ENCODE measurements at places on chromosomes 2 and 18.

DNA sequence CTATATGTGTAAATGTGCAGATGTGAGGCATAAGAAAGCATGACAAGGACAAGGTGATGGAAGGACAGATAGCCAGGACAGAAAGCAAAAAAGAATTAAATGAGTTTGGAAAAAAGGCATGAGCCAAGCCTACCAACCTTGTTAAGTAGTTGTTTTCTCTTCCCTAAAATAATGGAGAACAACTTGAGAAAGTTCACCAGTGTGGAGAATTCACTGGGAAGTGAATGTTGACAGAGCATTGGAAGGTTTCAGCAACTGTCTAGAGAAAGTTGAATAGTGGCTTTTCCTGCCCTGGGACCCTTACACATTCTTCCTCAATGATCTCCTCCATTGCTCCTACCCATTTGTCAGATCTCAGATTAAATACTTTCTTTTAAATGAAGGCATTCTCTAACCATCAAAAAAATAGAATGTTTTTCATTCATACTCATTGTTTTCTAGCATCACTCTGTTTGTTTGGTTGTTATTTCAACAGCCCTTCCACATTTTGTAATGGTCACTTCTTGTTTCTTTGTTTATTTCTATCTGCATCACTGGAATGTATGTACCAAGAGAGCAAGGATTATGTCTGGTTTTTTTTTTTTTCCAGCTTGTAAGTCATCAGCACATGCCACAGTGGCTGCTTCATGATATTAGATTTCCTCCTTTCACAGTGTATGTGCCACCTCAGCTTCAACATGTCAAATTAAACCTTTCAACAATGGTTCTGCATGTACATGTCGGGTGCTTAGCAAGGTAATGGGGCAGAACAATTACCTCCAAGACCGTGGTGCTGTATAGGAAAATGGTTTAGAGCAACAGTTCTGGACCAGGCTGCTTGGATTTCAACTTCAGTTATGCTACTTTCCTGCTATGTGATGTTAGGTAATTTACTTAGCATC, 586.0 kb upstream of the VRK2 start:
- DNase-seq: no peak

DNA sequence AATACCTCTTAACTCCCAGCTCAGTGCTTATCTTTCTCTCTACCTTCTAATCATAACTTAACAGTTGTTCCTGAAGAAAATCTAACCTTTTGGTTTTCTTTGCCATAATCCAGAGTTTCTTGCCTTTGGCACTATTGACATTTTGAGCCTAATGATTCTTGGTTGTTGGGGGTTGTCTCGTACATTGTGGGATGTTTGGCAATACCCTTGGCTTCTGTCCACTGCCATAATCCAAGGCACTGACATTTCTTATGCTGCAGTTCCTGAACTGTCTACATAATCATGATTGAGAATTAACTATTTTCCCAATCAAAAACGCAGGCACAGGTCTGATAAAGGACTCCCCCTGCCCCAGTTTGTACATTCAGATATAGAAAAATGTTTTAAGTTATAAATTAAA, 203.2 kb upstream of the MEX3C start:
- DNase-seq: no peak

GRCh38 chr2:57793310-57793709, 253.3 kb upstream of the VRK2 start:
- DNase-seq: no peak

DNA sequence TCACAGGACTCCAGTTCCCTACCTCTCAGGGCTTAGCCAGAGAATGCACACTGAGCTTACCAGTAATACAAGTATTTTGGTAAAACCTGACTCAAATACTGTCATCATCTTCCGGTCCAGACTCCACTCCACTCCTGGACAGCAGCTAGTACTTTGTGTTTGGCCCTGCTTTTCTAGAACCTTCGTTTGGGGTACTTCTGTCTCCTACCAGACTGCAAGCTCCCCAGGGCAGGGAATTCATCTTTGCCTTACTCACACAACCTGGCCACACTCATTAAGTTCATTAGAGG, 108.9 kb upstream of the CDC42EP3 start:
- no peak for DNase-seq

- no peak for DNase-seq
Measured at GRCh38 chr18:79200546-79201268, 131.5 kb downstream of the ATP9B start.

DNA sequence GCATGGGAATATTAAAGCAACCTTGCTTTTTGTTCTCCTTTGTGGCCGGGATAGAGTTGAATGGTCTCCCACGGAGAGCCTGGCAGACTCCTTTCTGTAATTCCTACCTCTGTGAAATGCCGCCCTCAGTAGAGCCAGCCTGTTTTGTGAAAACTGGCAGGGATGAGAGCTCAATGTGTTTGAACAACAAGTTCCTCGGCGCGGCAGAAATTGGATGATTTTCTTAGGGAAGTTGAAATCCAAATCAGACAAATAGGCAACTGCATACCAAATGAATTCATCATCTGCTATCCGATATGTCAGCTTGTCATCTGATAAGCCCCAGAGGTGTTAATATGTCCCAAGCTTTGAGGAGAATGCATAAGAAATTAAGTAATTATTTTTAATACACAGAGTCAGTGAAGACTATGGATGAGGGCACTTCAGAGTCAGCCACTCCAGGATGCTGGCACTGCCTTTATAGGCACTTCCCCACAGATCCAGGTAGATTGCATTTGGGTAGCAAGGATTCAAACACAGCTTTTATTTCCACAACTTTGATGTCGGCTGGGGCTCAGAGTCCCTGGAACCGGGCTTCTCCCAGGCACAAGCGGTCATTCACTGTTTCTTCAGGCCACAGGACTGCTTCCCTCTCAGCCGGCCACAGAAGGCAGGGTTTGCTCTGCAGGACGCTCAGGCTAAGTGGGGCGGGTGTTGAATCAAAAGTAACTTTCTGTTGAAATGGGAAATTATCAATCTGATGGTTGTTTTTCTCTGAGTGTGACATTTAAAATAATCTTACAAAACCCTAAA, 82.8 kb upstream of the REV1 start:
- peak; percentile 73 for DNase-seq

- no peak for DNase-seq
Measured at GRCh38 chr2:44247924-44248323, 27.4 kb upstream of the SLC3A1 start.

DNA sequence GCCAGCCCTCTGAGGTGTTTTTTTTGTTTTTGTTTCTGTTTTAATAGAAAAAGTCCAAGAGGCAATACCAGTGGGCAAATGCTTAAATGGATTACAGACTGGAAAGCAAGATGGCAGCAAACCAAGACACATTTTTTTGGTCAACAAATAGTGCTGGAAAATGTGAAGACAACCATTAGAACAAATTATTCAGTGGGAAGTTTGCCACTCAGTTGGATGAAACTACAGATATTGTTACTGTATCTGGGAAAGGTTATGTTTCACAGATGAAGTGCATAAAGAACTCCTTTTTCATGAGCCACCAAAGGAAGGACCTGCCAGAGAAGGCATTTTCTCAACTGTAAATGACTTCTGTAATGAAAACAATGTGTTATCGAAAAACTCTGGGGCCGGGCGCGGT, 93.0 kb upstream of the ODC1 start:
- no peak for DNase-seq

DNA sequence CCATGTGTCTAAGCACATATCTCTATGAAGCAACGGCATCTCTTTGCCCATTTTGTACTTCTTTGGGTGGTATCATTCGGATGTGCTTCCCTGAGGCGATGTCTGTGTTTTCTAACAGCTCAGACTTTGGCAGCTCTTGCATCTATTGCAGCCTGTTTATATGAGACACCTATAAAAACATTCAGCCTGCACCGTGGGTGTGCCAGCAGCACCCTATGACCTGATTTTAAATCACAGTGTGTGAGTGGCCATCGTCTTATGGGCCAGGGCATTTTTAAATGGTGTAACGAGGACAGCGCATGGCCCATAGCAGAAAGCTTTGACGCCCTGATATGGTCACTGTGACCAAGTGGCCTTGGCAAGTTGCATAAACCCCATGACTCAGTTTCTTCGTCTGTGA, 12.9 kb downstream of the NPAS2 start:
- no peak for DNase-seq

DNA sequence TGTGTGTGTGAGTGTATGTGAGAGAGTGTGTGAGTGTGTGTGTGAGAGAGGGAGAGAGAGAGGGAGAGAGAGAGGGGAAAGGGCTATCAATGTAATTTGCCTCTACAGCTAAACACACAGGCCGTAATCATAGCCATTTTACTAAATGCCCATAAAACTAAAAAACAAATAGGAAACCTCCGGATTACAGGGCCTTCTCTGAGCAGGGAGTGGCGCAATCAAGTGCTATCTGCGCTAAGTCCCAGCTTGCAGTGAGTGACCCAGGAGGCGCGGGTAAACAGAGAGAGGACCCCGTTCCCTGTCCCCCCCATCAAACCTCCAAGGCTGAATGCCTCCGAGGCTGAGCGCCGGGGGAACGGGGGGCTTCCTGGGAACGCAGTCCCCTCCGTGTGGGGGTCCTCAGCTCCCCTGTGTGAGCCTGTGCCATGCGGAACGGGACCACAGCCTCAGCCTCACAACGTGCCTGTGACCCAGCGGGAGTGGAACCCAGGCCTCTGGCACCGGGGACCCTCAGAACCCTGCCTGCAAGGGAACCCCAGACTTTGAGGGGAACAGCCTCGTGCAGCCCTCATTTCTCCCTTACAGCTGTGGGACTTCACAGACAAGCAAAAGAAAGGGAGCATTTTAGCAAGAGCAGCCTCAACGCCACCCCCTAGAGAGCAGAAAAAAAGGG, 54.7 kb upstream of the ID2 start:
- DNase-seq: no peak

DNA sequence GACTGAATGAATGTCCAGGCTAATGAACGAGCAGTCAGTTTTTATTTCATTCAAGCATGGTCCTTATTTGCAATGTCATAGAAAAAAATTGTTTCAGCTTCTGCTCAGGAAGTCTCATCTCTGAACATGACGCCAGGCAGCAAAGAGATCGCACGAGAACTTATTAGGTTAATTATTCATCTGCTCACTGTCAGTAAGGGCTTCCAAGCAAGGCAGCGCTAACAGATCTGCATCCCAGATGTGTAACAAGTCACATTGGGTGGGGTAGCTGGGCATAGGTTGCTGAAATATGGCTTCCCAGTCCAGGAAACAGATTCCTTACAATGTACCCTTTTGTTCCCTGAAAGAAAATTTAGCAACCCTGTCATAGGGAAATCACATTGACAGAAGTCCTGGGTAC, 63.5 kb downstream of the ANKRD44 start:
- no peak for DNase-seq

GRCh38 chr2:169077674-169078240, 8.4 kb downstream of the DHRS9 start:
- no peak for DNase-seq

All from NCI-H2171 treated with DMSO at 0.1 percent for 48 hours (cell line).